ENCODE measurements at places on chromosomes 7 and 10.

DNA sequence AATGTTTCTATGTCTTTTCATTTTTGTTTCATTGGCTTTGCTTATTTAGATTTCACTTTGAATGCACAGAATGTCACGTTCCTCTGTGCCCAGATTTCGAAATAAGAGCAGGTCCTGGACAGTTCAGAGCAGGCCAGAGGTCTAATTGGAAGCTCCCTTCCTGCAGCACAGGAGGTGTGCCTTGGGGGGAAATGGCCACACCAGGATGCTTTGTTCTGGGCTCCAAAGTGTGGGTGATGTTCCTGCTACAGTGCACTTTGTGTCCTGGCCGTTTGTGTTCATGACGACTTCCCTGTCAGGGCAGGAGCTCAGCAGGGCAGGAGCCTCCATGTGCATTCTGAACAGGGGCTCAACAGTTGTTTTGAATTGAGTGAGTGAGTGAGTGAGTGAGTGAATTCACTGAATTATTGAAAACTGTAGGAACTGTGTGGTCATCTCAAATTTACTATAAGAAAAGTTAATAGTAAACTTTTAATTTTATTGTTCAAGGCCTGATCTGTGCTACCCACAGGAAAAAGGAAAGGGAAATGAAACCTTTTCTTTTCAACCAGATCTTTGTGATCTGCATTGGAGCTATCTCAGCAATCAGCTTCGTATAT is 109.5 kb upstream of the GJD4 start:
- no peak for DNase-seq

- no peak for DNase-seq
Measured at GRCh38 chr10:33272635-33273034, 61.8 kb downstream of the NRP1 start.

DNA sequence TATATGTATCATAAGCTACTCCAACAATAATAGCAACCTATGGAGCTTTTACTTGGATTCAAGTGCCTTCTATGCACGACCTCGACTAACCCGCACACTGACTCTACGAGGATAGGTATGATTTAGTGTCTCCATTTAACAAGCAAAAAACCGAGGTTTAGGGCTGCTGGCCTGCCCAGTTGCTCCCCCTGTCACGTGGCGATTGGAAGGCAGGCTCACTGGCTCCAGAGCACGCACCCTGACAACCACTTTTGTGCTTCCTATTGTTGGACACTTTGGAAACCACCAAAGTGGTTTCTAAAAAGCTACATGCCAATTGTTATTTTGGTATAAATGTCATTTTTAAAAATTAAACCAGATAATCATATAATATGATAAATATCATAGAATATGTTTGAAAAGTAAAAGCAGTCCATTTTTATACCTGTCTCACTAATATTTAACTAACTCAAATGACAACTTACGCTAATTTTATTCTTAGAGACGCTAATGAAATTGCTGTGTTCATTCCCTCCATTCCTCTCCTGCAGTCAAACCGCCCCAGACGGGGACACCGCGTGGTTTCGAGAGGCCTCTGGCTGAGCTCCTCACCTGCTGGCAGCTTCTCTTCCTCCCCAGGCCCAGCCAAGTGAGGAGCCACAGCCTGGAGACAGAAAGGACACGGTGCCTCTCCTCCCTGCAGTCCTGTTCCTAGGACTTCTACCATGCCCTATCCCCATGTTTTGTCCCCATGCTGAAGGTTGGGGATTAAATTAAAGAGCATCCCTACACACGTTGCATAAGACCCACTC is 22.2 kb upstream of the RHEB start:
- no peak for DNase-seq

DNA sequence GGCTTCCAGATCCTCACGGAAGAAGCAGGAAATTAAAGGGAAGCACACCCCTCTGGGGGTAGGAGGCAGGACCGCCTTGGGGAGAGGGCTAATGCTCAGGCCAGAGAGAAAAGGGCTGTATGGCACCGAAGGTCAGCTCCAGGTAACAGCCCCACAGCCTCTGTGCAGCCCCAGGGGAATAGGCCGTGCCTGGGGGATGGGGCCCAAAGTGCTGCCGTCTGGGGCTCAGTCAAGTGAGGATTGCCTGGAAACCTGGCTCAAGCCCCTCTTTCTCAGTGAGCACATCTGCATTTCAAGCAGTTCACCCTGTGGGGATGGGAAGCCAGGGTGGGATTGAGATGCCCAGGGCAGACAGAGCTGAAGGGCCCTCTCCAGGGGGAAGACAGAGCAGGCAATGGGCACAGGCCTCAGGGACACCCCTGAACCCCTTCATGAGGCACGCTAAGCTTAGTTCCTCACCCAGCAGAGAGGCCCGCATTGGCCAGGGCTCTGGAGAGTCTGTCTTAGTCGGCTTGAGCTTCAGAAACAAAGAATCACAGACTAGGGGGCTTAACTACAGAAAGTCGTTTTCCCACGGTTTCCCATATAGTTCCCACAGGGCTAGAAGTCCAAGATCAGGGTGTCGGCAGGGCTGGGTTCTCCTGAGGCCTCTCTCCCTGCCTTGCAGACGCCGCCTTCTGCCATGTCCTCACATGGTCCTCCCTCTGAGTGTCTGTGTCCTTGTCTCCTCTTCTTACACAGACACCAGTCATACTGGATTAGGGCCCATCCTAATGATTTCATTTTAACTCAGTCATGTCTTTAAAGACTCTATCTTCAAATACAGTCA is 118.2 kb downstream of the PTPN20 start:
- no peak for DNase-seq

DNA sequence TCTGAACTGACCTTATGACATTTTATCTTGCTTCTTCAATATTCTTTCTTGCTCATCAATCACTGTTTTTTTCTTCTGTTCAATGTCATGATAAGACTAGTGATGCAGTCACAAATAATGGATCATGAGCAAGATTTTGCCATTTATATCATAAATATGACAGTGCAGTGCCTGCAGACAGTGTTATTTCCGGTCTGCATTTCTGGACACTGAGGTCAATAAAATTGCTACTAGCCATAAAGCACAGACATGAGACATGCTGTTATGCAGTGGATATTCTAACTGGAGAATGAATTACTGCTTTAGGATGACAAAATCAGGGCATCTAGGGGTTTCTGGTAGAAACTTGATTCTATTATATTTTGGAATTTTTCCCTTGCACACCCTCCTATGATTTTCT is 1509.7 kb upstream of the LRRTM3 start:
- no peak for DNase-seq

- DNase-seq = no peak
Measured at GRCh38 chr10:17435953-17436352, 18.4 kb downstream of the ST8SIA6 start.

DNA sequence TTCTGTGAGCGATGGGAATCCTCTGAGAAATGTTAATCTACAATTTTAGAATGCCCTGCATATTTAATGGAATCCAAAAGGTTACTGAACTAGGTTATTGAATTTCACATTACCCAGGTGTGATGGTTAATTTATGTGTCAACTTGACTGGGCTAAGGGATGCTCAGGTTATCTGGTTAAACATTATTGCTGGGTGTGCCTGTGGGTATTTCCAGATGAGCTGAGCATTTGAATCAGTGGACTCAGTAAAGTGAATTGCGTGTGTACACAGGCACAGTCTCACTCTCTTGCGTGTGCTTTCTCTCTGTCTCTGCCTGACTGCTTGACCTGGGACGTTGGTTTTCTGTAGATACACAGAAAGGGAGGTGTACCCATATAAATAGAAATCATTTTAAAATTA is 21.7 kb downstream of the RNF32 start:
- no peak for DNase-seq

DNA sequence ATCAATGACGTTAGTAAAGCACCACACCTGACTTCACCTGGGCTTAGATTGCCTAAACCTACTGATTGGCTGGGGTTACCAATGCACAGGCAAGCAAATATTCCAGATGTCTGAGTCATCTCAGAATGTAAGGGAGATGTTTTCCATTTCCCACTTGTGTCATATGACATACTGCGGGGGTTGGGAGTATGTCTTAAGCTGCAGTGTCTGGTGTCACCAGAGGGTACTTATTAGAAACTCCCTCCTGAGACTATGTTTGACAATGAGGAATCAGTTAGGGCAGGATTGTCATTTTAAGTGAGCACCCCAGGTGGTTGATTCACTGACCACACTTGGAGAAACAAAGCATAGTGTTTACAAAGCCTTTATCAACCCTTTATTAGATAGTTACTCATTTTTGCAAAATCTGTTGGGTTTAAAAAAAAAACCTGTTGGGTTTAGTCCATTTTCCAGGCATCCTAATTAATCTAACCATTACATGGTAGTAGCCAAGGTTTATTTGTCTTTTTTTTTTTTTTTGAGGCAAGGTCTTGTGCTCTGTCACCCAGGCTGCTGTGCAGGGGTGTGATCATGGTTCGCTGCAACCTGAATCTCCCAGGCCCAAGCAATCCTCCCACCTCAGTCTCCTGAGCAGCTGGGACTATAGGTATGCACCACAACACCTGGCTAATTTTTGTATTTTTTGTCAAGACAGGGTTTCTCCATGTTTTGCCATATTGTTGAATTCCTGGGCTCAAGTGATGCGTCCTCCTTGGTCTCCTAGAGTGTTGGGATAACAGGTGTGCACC is 72.5 kb downstream of the CDK6 start:
- DNase-seq = peak; percentile 91

- peak; percentile 85 for DNase-seq
Measured at GRCh38 chr10:86971232-86971991, 3.1 kb downstream of the ADIRF start.

DNA sequence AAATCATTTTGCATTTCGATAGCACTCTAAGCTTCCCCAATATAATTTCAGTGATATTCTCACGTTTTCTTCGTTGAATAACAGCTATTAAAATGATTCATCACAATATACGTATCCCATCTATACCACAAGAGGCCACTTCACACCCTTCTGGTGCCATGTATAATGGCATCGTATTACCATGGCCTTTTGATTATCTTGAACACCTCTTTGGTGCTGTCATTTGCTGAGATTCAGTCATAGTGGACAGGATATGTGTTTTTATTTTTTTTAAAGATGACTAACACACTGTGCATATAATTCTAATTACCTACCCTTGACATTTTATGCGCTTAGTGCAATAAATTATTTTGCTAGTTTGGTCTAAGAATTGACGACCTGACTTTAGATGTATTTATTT is 6.7 kb upstream of the INSYN2A start:
- DNase-seq = no peak

GRCh38 chr10:90871279-90871765 is 452 bp upstream of the RPP30 start:
- DNase-seq = peak; percentile 54

DNA sequence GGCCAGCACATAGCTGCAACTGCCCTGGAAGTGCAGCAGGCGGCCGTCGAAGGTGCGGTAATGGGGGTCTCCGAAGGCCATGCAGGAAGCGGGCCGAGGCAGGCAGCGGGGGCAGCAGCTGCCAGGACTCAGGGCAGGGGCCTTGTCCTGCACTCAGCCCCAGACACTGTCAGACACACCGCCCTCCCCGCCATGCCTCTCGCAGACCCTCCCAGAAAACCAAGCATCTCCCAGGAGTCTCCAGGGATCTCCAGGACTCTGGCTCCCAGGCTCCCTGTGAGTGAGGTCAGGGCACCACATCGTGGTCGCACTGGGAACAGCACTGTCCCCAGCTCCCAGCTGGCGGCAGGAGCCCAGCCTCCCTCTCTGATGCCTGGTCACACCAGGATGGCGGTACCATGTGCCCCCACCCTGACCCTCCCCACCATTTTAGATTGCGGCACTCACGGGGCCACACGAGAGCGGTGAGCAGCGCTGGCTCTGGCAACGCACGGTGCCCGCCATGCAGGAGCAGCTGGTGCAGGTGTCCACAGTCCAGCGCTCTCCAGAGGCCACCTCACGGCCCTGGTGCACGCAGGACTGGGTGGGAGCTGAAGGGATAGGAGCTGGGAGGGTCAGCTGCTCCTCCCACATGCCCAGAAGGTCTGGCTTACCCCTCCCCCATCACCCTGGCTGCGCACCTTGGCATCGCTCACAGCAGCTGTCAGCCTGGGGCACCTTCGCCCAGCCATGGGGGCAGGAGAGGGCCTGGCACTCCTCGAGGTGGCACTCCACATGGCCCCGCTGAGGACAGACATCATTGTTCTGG is 17.5 kb downstream of the ATP6V1F start:
- peak; percentile 11 for DNase-seq

DNA sequence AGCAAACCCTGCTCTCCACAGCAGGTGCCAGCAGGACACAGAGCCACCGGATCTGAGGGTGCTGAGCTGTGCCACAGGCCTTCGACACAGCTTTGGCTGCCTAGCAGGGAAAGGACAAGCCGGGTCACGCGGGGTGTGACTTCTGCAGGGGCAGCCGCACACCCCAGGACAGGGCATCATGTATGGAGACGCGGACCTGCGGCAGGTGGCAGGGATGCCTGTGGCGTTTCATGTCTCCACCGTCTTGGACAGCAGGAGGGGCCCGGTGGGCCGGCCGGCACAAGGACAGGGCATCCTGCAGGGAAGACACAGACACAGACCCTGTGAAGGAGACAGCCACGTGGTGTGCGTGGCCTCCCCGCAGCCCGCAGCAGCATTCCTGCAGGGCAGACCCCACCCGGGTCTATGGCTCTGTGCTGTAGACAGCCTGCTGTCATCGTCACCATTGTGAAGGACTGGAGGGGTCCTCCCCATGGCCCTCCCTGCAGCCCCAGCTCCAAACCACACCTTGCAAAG is 109.2 kb downstream of the PDGFA start:
- no peak for DNase-seq

DNA sequence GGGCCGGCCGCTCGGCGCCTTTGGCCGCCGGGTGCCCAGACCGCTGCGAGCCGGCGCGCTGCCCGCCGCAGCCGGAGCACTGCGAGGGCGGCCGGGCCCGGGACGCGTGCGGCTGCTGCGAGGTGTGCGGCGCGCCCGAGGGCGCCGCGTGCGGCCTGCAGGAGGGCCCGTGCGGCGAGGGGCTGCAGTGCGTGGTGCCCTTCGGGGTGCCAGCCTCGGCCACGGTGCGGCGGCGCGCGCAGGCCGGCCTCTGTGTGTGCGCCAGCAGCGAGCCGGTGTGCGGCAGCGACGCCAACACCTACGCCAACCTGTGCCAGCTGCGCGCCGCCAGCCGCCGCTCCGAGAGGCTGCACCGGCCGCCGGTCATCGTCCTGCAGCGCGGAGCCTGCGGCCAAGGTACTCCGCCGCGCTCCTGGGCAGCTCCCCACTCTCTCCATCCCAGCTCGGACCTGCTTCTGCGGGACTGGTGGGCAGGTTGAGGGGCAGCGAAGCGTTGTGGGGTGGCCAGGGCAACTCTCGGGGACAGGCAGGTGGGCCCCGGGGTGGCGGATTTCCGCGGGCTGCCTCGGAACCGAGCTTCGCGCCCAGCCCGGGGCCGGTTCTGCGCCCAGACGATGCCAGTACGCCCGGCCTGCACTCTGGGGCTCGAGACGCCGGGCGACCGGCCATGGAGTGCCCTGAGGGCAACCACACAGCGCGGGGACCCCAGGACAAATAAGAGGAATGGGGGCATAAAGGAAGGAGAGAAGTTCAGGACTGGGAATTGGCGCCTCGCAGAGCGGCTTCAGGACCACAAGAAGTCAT is 578 bp downstream of the HTRA1 start:
- no peak for DNase-seq

DNA sequence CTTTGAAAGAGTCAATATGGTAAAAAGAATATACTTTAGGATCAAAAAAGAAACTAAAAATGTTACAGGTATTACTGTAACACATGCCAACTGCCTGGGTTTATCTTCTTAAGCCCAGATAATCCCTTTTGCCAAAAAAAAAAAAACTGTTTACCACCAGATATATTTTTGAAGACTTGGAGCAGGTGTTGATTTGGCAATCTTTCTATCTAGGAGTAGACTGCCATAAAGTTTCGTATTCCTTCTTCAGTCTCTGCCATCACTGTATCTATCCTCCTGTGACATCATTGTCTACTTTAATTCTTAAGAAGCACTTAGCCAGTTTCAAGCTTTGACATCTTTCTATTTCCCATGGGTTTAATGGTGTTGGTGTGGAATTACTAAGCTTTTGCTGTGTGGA is 161.0 kb downstream of the ST7 start:
- DNase-seq = no peak
